Naive thymus-derived CD8-positive, alpha-beta T cell (primary cell): ENCODE measurements at places on chromosomes 5 and 9.
A peak's percentile ranks its signal among the peaks of the same experiment; 100 is the strongest.

DNA sequence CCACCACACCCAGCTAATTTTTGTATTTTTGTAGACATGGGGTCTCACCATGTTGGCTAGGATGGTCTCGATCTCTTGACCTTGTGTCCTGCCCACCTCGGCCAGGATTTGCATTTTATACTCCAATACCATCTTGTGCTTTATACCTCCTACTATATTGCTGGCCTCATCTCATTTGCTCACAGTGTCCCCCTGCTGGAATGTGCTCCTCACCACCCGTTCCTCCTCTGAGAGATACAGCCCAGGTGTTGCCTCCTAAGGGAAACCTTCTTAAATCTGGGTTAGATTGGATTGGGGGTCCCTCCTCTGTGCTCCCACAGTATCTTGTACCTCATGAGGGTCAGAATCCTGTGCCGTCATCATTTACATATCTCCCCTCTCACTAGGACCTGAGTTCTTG lies 131.7 kb downstream of the PAPPA start:
- peaks cover 9% of the 10 kb centered on the region for H3K27me3 ChIP-seq
- H3K27ac ChIP-seq: no peak overlapping the region
- H3K4me3 ChIP-seq: no peak overlapping the region
- H3K4me1 ChIP-seq: no peaks in the 10 kb centered on the region
- no peaks in the 10 kb centered on the region for H3K36me3 ChIP-seq

- peaks cover 23% of the 10 kb centered on the region for H3K27me3 ChIP-seq
- no peak overlapping the region for H3K4me3 ChIP-seq
- H3K4me1 ChIP-seq: no peaks in the 10 kb centered on the region
- no peak for DNase-seq
- no peak overlapping the region for H3K27ac ChIP-seq
- H3K36me3 ChIP-seq: no peaks in the 10 kb centered on the region
Observed at GRCh38 chr9:127013597-127013996, 99.0 kb downstream of the RALGPS1 start.

DNA sequence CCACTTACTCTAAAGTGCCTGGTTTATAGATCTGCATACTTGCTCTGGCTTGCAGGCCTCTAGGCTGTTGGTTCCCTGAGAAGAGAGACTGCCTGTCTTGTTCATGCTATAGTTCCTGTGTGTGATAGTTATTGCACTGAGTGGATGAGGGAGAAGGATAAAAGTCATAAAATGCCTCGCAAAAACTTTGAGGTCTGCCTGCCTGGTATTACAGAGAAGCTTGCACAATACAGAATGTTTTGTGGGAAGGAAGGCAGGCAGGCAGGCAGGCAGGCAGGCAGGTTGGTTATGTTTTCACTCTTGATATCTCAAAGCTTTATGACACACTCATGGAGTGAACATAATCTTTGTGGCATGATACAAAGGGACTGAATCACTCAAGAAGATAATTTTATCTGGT lies 287.1 kb downstream of the SLIT3 start:
- no peak for DNase-seq
- peaks cover 10% of the 10 kb centered on the region for H3K27me3 ChIP-seq
- no peak overlapping the region for H3K27ac ChIP-seq
- H3K4me1 ChIP-seq: no peaks in the 10 kb centered on the region

- no peaks in the 10 kb centered on the region for H3K27me3 ChIP-seq
- H3K4me3 ChIP-seq: no peak overlapping the region
- no peaks in the 10 kb centered on the region for H3K4me1 ChIP-seq
Observed at GRCh38 chr9:38357350-38358114, 35.0 kb upstream of the ALDH1B1 start.

DNA sequence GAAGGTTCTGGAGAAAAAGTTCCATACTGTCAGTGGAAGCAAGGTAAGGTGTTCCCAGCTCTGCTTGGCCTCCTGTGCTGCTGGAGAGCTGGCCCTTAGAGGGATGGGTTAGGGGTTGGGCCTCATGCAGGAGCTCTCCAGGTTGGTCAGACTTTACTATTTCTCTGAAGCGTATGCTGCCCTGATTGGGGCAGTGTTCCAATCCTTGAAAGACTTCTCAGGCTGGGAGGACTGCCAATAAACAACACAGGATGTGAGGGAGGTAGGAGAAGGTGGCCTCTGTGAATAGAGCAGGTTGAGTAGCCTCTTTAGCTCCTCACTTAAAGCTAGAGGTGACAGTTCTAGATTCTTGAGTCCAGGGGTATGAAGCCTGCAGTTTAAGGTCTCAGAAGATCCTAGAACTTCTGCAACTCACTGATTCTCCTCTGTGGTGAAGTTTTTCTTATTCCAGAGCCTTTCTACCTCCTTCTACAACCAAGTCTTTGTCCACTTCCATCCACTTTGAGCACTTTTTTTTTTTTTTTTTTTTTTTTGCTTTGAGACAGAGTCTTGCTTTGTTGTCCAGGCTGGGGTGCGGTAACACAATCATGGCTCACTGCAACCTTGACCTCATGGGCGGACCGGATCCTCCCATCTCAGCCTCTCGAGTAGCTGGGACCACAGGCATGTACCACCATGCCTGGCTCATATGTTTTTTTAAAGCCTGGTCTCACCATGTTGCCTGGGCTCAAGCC lies 3.0 kb downstream of the HNRNPAB start:
- peak overlapping the region; percentile 50 for H3K4me3 ChIP-seq
- peaks cover 68% of the 10 kb centered on the region for H3K36me3 ChIP-seq
- peak overlapping the region; percentile 88 for H3K27ac ChIP-seq
- no peaks in the 10 kb centered on the region for H3K27me3 ChIP-seq

- H3K4me1 ChIP-seq: peaks cover 14% of the 10 kb centered on the region
- no peak overlapping the region for H3K27ac ChIP-seq
- DNase-seq: no peak
- H3K27me3 ChIP-seq: no peaks in the 10 kb centered on the region
Observed at GRCh38 chr9:110128664-110129329, 79.2 kb downstream of the C9orf152 start.
